GM19239 (cell line): ENCODE measurements at places on chromosomes 12 and 14.

- no peak for DNase-seq
Observed at GRCh38 chr12:115354007-115354890, 670.3 kb upstream of the TBX3 start.

- DNase-seq: no peak
Observed at GRCh38 chr14:33738029-33738428, 212.8 kb downstream of the EGLN3 start.

- no peak for DNase-seq
Observed at GRCh38 chr12:27334042-27334720, 1.5 kb downstream of the BMAL2 start.

DNA sequence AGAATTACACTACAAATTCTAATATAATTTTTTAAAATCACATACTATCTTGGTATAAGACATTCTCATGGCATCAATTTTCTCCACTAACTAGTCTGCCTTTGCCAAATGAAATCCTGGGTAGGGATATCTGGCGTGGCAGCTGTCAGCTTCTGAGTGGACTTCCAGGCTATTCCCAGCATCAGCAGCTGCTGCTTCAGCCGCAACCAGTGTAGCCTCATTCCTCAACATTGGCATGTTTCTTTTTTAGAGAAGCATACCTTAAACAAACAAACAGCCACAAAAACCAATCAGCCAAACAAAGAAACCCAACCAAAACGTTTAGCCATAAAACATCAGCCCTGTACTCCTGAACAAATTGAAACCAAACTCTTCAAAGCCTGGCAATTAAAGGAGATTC lies 235.8 kb downstream of the SSPN start:
- DNase-seq: no peak

GRCh38 chr12:113097716-113098440 lies 37.7 kb downstream of the RASAL1 start:
- DNase-seq: no peak

GRCh38 chr14:22407033-22407432 lies 182.0 kb downstream of the DAD1 start:
- DNase-seq: no peak

- DNase-seq: no peak
Observed at GRCh38 chr14:31682768-31683167, 121.6 kb downstream of the NUBPL start.

DNA sequence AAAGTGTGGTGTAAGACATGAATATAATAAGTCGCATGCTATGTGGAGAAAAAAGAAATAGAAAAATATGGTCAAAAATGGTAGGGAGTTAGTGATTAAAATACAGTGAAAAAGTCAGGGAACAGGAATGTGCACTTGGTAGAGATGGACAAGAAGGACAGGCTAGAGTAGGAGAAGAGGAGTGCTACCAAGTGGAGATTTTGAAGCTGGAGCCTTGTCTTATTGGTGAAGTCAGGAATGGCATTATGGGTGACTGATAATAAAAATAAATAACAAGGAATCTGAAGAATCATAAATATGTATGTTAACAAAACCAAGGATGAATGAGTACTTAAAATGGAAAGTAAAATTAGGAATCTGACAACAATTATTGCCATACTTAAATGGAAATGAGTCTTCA lies 204.8 kb downstream of the PRKD1 start:
- DNase-seq: no peak

GRCh38 chr12:128339631-128340030 lies 72.7 kb downstream of the TMEM132C start:
- no peak for DNase-seq

DNA sequence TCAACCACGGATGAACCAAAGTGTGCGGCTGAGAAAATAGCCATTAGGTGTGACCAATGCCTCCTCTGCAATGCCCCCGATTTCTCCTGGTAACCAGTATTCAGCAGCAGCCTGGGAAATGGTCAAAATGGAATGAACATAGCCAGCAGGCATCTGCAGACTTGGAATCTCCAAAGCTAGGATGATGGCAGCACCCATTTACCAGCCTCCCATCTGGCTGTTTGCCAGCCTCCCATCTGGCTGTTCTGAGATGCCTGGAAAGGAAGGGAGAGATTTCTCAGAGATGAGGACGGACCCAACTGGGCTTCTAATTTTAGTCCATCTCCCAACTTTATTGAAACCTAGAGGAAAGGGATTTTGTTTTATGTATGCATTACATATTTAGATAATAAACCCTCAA lies 16.2 kb downstream of the CLMN start:
- no peak for DNase-seq

GRCh38 chr12:31037931-31038330 lies 35.7 kb upstream of the DDX11 start:
- DNase-seq: no peak

DNA sequence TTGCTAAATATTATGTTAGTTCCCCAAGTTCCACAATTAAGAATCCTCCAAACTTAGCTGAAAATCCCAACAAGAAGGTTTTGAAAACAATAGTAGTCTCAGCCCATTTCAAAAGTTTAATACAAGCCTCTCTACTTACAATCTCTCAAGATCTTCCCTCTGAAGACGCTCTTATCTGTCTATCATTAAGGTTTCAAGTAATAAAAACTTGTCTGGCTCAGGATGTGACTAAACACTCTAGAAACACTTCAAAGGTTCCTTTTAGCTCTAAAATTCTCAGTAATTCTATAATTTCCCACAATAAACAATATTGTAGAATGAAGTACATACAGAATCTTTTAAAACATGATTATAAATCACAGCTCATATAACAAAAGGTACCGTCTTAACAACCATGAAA lies 16.3 kb downstream of the YAF2 start:
- no peak for DNase-seq

DNA sequence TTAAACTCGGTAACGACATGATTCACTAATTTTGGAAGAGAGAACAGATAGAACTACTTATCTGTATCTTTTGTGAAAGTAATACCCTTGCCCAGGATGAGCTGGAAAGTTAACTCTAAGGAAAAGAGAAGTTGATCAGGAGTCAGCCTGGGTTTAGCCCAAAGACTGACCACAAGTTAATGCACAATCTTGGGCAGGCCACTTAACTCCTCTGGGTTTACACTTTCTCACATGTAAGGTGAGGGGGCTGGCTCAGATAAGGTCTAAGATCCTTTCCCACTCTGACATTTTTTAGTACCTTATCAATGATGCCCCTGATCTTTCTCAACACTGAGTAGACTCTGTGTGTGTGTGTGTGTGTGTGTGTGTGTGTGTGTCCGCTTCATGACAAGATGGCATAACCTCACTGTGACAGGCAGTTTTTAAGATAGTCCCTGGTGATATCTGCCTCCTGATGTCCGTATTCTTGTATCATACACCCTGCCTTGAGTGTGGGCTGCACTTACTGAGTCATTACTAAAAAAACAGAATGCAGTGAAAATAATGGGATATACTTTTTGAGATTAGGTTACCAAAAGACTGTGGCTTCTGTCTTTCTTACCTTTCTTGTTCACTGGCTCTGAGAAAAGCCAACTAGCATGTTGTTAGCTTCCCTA lies 56.2 kb upstream of the CCDC198 start:
- no peak for DNase-seq

- DNase-seq: no peak
Observed at GRCh38 chr14:61498303-61498702, 176.9 kb downstream of the PRKCH start.

DNA sequence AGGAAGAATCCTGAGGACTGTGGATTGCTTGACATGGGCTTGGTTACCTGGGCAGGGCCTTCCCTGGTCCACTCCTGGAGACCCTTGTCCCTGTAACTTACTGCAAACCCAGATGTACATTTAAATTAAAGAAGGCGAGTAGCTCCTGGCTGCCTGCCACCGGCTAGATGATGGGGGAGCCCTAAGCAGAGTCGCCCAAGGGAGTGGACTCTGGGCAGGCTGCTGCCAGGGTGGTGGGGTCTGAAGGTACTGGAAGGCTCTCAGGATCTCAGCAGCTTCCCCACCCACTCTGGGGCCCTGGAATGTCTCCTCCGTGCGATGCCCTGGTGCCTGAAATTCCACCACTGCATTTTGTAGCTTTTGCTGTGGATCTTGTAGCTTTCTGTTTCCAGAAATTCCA lies 74.7 kb downstream of the FBXL14 start:
- DNase-seq: no peak

- DNase-seq: peak; percentile 4
Observed at GRCh38 chr14:39232554-39233415, 930 bp upstream of the MIA2 start.

- no peak for DNase-seq
Observed at GRCh38 chr14:73976125-73976524, 26.0 kb downstream of the COQ6 start.

- DNase-seq: no peak
Observed at GRCh38 chr14:28382444-28383190, 384.0 kb upstream of the FOXG1 start.

GRCh38 chr14:69643430-69644200 lies 32.2 kb downstream of the SUSD6 start:
- no peak for DNase-seq

DNA sequence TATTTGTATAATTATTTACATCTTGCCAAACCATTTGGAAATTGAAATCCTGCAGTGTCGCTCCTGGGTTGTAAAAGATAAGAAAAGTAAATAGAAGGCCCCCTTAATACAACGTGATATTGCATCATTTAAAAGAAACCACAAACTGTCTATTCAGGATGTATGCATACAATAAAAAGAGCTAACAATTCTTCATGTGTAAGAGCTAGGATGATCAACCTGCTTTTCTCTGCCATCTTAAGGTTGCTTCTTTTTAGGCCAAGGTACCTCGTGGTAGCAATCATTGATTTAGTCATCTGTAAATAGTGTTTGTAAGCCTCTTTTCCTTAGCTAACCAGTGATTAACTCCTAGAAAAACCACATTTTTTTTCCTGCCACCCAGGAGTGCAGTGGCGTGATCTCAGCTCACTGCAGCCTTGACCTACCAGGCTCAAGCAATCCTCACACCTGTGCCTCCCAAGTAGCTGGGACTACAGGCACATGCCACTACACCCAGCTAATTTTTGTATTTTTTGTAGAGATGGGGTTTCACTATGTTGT lies 3.3 kb upstream of the USP44 start:
- DNase-seq: no peak
